Muscle of arm (tissue), 14 donors: ENCODE measurements at places on chromosomes 7 and 10. TPM values are rescaled to one million over a fixed set of nuclear protein-coding genes. Genes with fewer than 3 reads are reported as not detected.

RHOBTB1 gene
- 30.5 TPM for polyA plus RNA-seq

TMEM270 gene
- polyA plus RNA-seq: not detected

SFTPA1 gene
- polyA plus RNA-seq: not detected

FAM20C gene
- 27.4 TPM for polyA plus RNA-seq

IFIT2 gene
- polyA plus RNA-seq: not detected

BNIP3 gene
- polyA plus RNA-seq: 37.6 TPM

ACSM6 gene
- polyA plus RNA-seq: 0.11 TPM

ST8SIA6 gene
- 2.0 TPM for polyA plus RNA-seq

PARD3 gene
- 42.9 TPM for polyA plus RNA-seq

WEE2 gene
- polyA plus RNA-seq: not detected

DNA sequence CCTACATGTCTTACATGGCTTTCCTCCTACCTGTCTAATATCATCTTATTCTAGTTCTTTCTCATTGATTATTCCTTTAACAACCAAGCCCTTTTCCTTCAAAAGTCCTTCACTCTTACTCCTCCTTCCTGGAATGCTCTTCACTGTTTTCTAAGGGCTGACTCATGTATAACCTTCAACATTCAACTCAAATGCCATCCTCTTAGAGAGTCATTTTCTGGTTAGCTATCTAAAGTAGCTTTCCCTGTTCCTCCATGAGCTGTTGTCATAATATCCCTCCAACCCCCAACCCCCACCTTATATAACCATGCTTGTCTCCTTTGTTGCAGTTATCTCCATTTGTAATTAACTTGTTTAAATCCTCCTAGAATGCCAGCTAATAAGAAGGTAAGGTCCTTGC is 286.8 kb downstream of the ADK start:
- DNase-seq: no peak

GRCh38 chr10:125062914-125063230 is 97.5 kb downstream of the CTBP2 start:
- DNase-seq: peak; percentile 41

DNA sequence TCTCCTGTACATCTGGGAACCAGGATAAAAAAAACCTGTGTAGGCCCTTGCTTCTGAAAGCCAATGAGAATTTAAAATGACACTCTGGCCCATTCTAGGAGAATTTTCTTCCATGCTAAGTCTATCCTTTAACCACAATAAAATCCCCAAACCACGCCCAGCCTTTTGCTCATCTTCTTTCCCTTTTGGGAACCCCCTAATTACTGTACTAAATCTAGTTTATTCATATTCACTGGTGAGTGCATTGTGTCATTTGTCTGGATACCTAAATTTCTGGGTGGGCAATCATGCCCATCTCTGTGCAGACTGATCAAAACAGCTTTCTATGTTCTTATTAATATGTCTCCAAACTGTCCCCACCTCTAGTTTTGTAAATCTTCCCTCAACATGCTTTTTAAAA is 11.7 kb upstream of the CDK14 start:
- no peak for DNase-seq

- DNase-seq: no peak
These were observed 107.4 kb upstream of the FAM204A start for GRCh38 chr10:118449521-118449920.

DNA sequence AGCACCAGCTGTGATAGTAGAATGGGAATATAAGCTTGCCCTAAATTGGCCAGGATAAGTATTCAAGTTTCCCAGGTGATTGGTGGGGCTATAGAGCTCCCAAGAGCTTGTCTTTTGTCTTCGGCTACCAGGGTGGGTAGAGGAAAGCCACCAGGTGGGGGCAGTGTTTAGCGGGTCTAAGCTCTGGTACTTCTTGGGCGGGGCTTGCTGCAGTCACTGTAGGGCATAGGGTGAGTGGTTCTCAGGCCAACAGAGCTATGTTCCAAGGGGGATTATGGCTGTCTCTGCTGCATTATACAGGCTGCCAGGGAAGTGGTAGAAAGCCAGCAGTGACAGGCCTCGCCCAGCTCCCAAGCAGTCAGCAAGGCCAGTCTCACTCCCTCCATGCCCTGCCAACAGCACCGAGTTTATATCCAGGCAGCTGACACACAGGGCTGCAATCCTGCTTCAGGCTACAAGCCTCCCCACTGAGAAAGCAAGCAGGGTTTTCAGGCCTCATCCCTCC is 110.7 kb downstream of the ZNF467 start:
- DNase-seq: peak; percentile 38

GRCh38 chr7:138948403-138948802 is 32.8 kb downstream of the KIAA1549 start:
- no peak for DNase-seq

- no peak for DNase-seq
These were observed 23.0 kb downstream of the TMEM176A start for GRCh38 chr7:150823484-150824126.

GRCh38 chr7:37480041-37481031 is 31.7 kb upstream of the ELMO1 start:
- DNase-seq: no peak

DNA sequence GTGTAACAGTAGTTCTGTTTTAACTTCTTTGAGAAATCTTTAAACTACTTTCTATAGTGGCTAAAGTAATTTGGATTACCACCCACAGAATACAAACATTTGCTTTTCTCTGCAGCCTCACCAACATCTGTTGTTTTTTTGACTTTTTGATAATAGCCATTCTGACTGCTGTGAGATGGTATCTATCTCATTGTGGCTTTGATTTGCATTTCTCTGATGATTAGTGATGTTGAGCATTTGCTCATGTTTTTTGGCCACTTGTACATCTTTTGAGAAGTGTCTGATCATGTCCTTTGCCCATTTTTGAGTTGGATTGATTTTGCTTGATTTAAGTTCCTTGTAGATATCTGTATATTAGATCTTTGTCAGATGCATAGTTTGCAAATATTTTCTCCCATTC is 66.7 kb downstream of the RNF133 start:
- no peak for DNase-seq

GRCh38 chr10:131212763-131213325 is 98.7 kb downstream of the TCERG1L start:
- DNase-seq: no peak

GRCh38 chr10:33229252-33229948 is 105.1 kb downstream of the NRP1 start:
- no peak for DNase-seq

- no peak for DNase-seq
These were observed 7.2 kb upstream of the CHCHD1 start for GRCh38 chr10:73774637-73775036.

DNA sequence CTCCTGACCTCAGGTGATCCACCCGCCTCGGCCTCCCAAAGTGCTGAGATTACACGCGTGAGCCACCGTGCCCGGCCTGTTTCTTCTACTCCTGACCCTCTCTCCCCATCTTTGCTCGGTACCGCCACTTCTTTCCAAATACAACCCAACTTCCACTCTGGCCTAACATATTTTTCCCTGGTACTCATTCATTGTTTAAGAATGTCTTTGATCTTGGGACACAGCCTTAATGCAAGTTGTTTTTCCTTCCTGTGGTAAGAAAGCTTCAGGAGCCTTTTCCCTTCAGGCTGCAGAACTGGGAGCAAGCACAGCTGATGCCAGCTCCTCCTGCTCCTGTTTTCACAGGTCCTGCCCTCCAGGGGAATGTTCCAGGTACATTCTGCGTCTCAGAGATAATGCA is 13.7 kb downstream of the CALML3 start:
- no peak for DNase-seq

DNA sequence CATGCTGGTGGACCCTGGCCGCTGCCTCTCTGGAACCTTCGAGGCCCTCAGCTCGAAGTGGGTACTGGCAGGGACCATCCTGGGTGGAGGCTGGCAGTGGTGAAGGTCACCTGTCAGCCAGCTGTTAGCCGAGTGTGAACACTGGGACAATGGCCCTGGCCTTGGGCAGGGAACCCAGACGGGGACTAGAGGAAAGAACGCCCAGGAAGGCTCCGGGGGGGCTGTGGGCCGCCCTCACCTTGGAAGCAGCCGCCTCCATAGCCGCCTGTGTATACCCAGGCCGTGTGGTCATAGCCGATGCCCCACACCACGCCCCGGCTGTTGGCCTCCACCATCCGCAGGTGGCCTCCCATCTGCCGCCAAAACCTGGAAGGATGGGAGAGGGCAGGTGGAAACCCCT is 17.6 kb downstream of the BHLHA15 start:
- DNase-seq: no peak

DNA sequence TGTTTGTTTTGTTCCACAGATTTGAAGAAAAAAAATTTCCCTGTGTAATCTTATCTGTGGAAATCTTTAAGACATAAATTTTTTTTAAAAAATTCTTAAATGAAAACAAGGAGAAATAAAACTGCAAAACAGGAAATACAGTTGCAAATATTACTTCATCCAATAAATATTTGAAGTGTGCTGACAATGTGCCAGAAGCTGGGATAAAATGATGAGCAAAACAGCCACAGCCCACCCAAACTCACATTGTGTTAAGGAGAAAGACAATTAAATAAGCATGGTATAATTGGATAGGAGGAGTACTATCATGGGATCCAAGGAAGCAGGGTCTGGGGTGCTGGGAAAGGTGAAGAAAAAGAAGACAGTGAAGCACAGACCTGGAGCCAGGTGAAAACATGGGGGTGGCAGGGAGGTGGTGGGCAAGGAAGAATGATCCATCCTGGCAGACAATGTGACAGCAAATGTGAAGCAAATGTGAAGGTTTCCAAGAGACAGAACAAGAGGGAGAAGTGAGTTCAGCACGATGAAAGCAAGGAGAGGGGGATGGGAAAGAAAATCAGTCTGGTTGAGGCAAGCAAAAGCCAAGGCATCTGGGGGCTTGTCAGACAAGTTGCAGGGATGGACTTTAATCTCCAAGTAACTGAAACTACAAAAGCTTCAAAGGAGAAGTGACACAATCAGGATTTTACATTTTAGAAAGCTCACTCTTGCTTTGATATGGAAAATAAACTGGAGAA is 135.9 kb downstream of the HIBADH start:
- no peak for DNase-seq

GRCh38 chr7:34991938-34992840 is 45.1 kb downstream of the DPY19L1 start:
- no peak for DNase-seq

DNA sequence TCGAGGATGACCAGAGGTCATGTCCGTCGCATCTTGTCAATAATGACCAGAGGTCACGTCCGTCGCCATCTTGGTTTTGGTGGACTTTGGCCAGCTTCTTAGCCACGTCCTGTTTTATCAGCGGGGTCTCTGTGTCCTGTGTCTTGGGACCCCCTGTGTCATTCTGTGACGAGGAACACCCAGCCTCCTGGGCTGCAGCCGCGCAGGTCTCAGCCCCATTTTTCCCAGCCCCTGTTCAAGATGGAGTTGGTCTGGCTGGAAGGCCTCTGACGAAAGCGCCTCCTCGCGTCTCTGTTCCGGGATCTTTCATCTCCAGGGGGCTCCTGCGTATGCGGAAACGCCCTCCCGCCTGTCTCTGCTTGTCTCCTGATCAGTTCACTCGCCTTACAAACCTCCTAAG is 134.2 kb downstream of the ELFN1 start:
- no peak for DNase-seq

DNA sequence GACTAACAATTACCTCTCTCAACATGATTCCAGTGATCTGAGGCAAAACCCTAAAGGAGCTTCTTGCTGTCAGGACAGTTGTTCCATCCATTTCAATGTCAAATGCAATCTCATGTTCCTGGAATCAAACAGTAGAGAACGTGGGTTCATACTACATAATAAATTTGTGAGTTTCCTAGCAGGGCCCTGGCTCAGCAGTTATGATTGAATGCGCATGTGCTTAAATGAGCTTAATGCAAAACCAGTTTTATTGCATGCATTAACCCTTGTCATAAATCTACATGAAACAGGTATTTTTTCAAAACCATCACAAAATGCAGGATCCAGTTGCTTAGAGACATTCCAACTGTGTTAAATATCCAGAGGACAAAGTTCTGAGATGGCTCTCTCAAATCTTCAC is 225.4 kb upstream of the TMEM72 start:
- no peak for DNase-seq

DNA sequence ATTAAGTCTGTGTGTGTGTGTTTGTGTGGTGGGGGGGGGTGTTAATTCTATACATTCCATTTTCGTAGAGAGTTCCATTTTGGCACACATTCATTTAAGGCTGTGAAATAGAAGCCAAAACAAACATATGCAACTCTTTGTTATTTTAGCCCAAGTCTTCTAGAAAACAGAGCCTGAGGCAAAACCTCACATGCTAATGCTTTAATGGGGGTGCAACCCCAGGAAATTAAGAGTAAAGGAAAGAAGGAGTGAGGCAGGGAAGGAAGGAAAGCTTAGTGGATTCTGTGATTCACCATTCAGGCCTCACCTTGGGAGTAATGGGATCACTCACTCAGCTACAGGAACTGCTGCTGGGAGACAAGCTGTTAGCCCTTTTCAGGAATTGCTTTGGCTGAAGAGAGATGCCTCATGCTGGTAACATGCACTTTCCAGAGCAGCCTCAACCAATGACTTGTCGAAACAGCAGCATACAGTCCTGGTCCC is 73.0 kb upstream of the CTTNBP2 start:
- DNase-seq: no peak

DNA sequence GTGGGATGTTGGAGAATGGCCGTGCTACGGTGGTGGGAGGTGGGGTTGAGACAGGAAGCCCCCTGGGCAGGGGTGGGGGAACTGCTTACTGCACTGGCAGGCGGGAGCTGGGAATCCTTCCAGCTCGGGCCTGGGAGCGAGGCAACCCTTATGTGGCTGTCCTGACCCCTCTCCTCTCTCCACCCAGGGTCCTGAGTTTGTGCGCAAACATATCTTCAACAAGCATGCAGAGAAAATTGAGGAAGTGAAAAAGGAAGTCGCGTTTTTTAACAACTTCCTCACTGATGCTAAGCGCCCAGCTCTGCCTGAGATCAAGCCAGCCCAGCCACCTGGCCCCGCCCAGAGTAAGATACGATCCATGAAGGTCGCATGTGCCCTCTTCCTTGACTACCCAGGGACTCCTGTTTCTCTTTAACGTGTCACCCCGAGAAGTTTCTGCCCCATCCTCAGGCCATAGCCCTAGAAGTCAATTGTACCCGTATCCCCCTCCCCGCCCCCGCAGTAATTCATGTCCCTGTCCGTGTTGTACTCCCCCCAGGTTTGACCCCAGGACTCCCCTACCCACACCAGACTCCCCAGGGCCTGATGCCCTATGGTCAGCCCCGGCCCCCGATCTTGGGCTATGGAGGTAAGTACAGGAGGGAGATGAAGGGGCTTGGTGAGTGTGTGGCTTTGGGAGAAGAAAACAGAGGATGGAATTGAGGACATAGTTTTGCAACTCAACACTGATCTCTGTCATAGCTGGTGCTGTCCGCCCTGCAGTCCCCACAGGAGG is 1.8 kb downstream of the UFSP1 start:
- no peak for DNase-seq
